ENCODE measurements at places on chromosomes 1 and 21.

DNA sequence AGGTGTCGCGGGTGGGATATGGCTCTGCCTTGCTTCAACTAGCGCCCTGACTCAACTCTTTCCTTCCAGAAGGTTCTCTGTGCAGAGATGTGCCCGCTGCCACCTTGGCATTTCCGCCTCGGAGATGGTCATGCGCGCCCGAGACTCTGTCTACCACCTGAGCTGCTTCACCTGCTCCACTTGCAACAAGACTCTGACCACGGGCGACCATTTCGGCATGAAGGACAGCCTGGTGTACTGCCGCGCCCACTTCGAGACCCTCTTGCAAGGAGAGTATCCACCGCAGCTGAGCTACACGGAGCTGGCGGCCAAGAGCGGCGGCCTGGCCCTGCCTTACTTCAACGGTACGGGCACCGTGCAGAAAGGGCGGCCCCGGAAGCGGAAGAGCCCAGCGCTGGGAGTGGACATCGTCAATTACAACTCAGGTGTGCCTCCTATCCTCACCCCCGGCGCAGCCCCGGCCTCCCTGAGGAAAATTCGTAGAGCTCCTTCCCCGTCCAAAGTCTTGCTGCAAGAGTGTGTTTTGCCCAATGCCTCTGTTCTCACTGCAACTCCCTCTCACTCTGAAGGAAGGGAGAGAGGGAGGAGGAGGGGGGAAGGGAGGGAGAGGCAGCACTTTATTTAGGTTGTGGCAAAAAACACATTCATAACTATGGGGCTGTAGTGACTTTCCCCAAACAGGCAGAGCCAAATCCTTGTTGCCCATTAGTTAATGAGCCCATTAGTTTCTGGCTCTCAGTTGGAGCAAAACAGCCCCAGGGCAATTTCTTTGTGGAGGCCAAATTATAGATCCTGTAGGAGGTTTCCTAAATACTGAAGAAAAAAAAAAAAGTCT, 4.3 kb downstream of the LHX9 start:
- DNase-seq: no peak

DNA sequence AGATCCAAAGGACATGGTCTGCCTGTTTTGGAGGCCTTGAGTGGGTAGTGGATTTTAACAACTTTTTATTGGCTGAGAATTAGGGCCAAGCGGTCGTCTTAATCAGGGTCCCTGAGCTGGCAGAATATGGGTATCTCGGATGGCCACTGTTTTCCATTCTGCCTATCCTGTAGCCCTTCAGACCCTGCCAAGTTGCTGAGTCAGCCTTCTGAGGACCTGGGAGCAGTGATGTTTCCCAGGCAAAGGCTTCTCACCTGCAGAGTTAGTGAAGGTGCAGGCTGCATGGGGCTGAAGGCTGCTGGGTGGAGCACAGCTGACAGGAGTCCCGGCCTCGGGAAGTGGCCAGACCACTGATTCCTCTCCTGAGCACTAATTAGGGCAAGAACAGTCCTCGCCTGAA, 11.4 kb downstream of the RASSF5 start:
- no peak for DNase-seq

DNA sequence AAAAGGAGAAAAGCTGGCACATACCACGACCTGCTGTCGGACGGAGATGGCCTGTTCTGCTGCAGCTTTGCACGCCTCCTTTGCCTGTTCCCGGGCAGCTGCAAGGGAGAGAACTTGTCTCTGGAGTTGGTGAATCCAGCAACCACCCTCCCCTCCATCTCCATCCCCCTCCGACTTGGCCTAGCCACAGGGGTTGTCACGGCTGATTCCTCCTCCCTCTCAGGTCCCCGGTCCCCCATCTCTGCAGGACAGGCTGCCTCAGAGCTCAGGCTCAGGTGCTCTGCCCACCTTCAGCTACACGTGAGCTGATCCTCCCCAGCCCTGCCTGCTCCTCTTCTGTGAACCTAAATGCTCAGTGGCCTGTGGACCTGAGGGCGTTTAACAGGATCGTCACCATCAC, 11.1 kb upstream of the SRM start:
- no peak for DNase-seq

GRCh38 chr1:86965827-86966182, 51.4 kb downstream of the HS2ST1 start:
- no peak for DNase-seq

GRCh38 chr21:38849776-38850175, 44.0 kb downstream of the ETS2 start:
- no peak for DNase-seq

DNA sequence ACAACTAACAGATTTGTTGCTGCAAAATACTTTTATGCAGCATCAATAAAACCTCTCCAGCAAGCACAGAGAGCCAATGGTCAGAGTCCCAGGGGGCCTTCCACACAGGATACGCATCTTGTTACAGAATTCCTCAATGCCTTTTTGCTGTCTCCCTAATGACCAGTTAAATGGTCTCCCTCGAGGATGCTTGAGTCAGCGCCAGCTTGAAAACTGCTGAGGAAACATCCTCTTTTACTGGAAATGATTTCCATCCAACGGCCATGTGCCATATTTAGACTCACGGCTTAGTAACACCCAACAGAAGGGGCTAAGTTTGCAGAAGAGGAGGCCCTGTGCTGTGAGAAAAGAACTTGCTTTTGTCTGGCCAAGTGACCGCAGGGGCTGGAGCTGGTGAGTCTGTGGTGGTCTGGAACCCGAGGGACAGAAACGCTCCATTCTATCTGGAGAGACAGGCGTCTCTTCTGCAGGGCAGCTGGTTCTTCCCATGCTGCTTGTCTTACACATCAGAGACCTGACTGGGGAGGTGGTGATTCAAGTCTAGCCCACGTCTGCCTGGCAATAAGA, 496.4 kb downstream of the SETD4 start:
- peak; percentile 100 for DNase-seq

GRCh38 chr1:218123968-218124367, 161.1 kb upstream of the RRP15 start:
- no peak for DNase-seq

DNA sequence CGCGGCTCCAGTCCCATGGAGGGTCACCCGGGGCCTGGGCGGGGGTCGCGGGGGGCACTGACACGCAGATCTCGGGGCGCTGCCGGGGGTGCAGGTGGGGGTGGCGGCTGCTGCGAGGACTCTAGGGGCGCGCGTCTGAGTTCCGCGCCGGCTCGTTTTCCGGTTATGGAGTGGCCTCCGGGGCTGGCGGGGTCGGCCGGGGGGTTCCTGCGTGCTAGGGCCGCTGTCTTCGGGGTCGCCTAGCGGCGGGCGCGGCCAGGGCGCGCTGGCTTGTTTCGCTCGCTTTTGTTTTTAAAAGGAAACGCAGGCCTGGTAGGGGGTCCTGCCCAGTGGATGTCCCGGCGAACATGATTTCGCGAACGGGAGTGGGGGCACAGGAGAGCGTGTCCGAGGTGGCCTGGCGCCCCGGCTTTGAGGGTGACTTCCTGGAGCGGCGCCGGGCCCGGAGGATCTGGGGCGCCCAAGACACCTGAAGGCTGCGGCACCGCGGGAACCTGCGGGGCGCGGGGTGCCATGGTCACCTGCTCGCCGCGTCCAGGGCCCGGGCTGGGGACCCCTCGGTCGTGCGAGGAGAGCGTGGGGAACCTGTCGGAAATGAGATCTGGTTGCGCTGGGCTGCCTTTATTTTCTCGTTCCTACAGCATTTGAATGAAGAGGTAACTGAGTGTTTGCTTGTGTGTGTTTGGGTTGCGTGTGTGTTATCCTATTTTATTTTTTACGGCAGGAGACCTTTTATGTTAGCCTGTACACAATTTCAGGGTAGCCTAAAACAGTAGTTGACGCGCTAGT, 618 bp downstream of the ETS2 start:
- no peak for DNase-seq

DNA sequence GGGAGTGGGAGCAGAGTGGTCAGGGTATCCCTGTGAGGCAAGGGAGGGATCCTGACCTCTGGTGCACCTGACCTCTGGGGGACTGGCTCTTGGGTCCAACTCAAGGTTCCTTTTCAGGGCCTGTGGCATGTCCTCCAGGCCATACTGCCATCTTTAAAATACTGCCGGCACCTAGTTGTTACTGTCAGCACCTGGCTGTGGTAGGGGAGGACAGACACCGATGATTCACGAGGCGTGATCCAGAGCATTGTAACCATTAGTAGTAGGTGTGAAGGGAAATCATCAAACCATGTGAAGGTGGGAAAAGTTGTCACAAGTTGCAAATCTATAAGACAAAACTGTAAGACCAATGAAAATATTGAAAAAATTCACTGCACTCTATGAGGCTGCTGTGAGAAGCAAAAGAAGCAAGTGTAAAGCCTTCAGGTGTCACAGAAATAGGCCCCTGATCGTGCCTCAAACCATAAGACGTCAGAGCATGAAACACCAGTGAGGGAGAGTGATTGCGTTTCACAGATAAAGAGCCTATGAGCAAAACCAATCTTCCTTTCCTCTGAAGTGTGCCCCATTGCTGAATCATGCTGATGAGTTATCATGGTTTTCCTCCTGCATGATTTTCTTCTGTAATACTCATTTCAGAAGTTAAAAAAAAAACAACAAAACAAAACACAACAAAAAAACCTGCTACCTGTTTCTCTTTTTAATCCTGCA, 55.3 kb downstream of the CDC7 start:
- DNase-seq: peak; percentile 77

- DNase-seq: no peak
Measured at GRCh38 chr1:34889705-34890104, 30.2 kb upstream of the SMIM12 start.

DNA sequence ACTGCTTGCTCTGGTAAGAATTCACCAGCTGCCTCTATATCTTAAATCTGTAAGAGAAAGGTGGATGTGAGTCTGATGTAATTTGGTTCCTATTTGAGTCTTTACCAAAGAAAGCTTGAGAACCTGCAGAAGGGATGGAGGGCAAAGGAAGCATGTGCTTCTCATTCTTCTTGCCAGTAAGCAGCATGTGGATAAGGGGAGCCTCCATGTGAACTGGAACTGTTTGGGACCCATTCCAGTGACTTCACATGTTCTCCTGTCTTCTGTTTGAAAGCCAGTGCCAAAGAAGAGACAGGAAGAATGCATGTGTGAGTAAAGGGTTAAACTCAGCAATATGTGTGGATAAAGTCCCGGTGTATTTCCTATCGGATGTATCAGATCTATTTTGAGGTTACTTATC, 119.6 kb upstream of the ADGRL2 start:
- DNase-seq: peak; percentile 14

- DNase-seq: no peak
Measured at GRCh38 chr1:175673371-175674150, 69.8 kb downstream of the TNR start.

- no peak for DNase-seq
Measured at GRCh38 chr1:226111883-226112261, 49.4 kb downstream of the H3-3A start.

- peak; percentile 45 for DNase-seq
Measured at GRCh38 chr1:167599957-167600581, 30.0 kb upstream of the RCSD1 start.

- DNase-seq: peak; percentile 31
Measured at GRCh38 chr1:246000638-246001015, 506.5 kb downstream of the SMYD3 start.

DNA sequence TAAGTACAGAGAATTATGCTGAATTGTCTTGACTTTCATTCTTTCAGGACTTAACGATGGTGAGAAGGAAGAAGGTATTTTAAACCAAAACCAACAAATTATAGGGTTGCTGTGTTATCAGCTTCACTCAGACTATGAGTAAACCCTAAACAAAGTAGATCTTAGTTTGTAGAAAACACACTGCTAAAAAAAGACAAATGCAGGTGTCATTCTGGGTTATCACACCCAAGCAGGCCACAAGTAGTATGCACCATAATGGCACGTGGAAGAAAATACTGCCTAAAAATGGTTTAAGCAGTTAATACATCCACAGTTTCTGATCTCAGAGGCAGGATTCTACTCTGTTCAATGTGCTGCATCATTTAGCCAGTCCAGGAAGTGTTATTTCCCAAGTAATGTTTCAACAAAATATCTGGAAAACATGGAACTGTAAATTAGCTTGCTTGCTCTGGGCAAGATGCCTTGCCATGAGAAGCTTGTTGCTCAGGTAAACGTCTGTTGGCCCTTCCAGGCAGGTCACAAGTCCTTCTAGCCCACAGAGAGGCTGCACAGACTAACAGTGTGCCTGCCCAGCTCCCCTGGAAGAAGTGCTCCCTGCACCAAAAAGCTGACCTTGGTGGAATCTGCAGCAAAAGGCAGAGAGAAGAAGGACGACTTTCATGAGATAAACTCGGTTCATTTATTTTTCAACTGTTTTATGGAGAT, 4.1 kb downstream of the DIPK1A start:
- DNase-seq: no peak

DNA sequence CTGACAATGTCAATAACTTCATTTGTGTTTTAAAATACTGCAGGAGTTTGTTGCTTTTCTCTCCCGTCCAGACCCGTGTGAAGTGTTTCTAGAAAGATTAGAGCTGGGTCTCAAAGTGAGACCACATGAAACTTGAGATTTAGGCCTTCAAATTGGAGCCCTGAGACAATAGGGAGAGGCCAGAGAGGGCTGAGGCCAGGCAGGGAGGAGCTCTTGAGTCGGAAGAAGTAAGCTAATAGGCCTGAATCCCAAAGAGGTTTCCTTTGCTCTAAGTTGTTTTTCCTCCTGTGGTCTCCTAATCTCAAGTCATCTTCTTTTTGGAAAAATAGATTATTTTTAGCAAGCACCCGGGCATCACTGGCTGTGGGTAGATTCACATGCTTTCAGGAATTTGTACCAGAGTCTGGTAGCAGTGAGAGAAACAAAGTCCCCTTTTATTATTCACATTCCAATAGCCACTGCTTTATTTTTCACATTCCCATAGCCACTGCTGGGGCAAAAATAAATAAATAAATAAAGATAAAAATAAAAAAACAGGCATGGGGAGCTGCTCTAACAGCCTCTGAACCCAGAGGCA, 25.6 kb downstream of the CD244 start:
- no peak for DNase-seq

- DNase-seq: no peak
Measured at GRCh38 chr1:15430787-15431570, 7.3 kb upstream of the CTRC start.

DNA sequence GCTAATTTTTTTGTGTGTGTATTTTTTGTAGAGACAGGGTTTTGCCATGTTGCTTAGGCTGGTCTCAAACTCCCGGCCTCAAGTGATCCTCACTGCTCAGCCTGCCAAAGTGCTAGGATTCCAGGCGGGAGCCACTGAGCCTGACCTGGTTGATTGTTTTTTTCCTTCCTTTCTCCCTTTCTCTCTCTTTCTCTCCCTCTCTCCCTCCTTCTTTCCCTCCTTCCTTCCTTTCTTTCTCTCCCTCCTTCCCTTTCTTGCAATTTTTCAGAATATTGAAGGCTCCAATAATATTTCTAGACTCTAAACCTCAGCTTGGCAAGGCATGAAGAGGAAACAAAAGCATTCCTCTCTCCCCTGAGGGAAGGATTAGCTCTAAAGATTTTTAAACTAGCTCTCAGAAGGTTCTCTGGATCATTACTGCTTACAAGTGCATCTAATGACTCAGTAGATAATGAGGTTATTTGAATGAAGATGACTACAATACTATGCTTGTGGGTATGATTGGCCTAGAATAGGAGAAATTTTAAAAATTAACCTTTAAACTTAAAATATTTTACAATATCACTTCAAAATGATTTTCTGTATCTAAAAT, 68.5 kb upstream of the GADD45A start:
- no peak for DNase-seq

DNA sequence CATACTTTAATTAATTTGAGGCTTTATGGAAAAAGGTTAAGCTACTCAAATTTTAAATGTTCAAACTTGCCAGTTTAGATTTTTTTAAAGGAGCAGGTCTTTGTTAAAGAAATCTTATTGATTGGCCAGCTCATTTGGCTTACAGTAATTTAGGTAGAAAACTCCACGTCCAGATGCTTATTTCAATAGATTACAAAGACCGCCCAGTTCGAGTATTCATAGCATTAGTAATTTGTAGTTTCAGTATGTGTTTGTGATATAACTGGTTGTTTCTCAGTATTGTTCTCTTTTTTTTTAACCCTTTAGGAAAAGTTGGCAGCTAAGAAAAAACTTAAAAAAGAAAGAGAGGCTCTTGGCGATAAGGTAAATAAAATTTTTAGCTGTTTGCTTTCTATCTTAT, 1.6 kb downstream of the RPF1 start:
- DNase-seq: no peak
